ENCODE measurements at places on chromosomes 6 and 20.

- no peak for DNase-seq
Observed at GRCh38 chr6:98384334-98384733, 450.0 kb upstream of the POU3F2 start.

- DNase-seq = peak; percentile 24
Observed at GRCh38 chr20:50632236-50632635, 59.1 kb downstream of the RIPOR3 start.

DNA sequence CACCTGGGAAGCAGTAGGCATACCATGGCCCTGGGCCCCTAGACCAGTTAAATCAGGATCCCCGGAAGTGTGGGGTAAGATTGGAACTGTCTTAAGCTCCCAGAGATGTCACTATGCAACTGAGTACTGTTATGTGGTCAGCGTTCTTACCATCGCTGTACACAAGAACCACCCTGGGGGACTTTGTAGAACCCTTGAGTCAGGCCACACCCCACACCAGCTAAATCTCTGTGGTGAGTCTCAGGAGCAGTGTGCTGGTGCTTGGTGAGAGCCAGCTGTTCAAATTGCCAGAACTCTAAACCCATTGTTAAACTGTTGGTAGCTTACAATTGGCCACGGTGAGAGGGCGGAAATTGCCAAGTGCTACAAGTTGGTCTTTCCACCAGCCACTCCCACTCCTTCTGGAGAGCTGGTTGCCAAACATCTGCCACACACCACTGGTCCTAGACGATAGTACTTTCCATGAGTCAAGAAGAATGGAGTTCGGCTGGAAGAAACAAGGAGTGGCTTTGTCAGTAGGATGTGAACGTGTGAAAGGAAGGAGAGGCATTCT lies 80.5 kb upstream of the SYNDIG1 start:
- DNase-seq = no peak

- DNase-seq = no peak
Observed at GRCh38 chr20:1747953-1748577, 90.5 kb upstream of the SIRPG start.

- no peak for DNase-seq
Observed at GRCh38 chr20:12687476-12687875, 321.3 kb upstream of the SPTLC3 start.

DNA sequence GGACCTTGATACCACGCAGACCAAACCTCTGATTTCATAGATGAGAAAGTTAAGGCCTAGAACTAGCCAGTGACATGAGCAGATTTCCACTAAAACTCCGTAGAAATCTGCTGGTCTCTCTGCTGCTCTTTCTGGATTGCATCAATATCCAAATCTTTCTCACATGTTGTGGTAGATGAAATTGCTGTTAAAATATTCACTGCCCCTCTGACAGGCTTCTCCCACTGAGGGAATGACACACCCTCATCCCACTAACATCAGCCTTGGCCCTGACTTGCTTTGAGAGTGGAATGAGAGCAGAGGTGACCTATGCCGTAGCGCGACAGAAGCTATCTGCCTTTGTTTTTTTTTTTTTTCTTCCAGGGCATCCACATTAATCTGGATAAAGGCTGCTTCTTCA lies 20.4 kb upstream of the EXOC2 start:
- DNase-seq = no peak

GRCh38 chr6:134733801-134734200 lies 216.1 kb downstream of the ALDH8A1 start:
- DNase-seq = peak; percentile 95

DNA sequence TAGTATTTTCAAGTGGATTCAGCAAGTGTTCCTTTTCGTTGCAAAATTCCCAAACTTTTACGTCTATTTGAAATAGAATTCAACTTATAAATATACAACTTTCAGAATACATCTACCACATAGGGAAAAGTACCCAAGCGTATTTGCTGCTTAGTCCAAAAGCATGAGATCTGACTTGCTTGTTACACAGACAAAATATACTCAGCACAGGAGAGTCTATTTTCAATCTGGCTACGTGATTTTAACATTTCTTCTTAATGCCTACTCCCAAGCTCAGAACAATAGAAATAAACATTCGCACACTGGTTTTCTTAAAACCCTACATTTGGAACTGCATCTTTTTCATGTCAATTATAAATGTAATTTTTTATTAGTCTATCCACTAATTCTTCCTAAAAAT lies 672 bp downstream of the PKHD1 start:
- DNase-seq = no peak

- DNase-seq = no peak
Observed at GRCh38 chr6:118860880-118861279, 33.1 kb upstream of the ASF1A start.

DNA sequence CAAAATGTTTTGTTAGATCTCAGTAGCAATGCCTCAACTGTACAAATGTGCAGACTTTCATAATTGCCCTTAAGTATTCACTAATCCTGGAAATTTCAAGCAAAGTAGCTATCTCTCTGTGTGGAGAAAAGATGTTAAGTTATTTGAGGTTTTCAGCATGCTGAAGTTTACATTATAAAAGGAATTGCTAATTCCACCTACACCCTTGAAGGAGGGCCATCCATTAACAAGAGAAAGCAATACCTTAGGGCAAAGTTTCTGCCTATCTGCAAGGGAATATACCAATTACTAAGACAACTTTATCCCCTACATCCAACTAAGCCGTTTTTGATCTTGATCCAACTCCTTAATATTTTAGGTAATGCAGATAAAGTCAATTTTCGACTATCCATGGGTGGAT lies 380.7 kb upstream of the BTBD3 start:
- no peak for DNase-seq

- DNase-seq = no peak
Observed at GRCh38 chr6:76861403-76861802, 601.9 kb downstream of the HTR1B start.

DNA sequence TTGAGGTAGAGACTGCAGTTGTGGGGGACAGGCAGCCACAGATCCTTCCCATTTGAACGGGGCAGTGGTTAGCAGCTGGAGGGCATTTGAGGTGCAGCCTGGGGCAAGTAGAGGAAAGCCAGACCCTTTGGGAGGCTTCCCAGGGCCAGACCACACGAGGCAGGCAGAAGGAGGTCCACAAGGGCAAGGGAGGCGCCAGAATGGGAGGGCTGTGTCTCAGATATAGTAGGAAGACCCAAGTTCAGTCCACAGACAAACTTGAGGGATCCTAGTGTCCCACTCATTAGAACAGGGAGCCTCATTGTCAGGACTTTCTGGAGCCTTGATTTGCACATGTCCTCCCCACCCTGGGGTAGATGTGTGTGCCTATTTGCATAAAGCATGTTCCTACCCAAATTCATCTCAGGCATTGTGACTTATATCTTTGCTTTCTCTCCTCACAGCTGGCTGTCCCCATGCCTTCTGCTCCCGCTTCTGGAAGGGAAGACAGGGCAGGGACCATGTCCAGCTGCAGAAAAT lies 166.0 kb downstream of the VEGFA start:
- no peak for DNase-seq
